ENCODE measurements at places on chromosomes 1 and 21.

- no peak for DNase-seq
Measured at GRCh38 chr1:231218078-231218477, 22.9 kb upstream of the GNPAT start.

DNA sequence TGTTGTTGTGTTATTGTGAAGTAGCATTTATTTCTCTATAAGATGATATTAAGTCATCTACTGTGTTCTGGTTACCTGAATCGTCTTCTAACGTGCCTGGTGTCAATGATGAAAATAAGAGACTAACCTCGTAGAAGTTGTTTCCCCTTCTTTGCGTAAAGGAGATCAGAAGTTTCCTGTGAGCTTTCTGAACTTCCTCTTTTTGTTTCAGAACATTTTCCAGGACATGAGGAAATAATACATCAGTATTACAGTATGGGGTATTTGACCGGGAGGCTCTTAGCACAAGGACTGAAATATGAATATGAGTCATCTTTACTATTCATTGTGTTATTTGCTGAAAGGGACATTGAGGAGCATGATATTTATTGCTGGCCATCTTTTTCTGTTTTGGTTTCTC lies 1.3 kb downstream of the ST6GALNAC3 start:
- peak; percentile 87 for DNase-seq

DNA sequence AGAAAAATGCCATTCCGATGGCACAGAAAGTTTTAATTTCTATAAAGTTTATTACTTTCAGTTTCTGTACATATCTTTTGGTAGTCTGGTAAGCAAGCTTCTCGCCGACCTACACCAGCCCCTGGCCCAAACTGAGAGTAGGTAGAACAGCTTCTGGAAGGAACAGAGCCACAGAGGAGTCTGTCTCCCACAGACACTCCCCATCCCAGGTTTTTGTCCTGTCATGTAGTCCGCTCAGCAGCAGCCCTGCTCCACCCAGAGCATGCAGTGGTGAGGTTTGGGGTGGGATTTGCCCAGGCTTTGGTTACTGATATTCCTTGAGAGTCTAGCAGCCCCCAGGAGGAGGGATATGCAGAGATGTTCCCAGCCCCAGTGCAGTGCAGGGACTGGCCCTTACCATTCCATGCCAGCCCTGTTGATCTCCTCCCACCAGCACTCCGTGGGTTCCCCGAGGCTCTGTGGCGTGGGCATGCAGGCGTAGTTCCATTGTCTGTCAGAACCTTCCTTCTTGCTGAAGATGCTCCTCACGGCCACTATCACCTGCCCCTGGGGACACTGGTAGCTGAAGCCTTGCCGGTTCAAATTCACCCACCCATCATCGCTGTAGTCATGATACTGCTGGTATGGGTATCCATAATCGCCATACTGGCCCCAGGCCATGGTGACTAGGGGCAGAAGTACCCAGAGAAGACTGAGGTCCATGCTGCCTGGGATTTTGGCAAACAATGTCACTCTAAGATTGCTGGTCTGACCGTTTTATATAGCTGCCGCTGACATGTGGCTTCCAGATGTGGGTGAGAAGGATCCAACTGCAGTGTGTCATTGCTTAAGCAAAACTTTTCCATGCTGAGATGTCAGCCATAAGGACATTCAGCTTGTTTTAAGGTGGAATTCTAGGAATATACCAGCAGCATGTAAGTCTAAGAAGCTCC lies at the start of gene DPT:
DPT (minus strand) TSS at position 734 of the 932 bp plus-strand sequence; CDS start at position 702, 32 bp downstream.
- DNase-seq: no peak

GRCh38 chr1:223212441-223212840 lies 69.4 kb upstream of the TLR5 start:
- no peak for DNase-seq

- no peak for DNase-seq
Measured at GRCh38 chr1:186375929-186376319, 286 bp downstream of the ODR4 start.

DNA sequence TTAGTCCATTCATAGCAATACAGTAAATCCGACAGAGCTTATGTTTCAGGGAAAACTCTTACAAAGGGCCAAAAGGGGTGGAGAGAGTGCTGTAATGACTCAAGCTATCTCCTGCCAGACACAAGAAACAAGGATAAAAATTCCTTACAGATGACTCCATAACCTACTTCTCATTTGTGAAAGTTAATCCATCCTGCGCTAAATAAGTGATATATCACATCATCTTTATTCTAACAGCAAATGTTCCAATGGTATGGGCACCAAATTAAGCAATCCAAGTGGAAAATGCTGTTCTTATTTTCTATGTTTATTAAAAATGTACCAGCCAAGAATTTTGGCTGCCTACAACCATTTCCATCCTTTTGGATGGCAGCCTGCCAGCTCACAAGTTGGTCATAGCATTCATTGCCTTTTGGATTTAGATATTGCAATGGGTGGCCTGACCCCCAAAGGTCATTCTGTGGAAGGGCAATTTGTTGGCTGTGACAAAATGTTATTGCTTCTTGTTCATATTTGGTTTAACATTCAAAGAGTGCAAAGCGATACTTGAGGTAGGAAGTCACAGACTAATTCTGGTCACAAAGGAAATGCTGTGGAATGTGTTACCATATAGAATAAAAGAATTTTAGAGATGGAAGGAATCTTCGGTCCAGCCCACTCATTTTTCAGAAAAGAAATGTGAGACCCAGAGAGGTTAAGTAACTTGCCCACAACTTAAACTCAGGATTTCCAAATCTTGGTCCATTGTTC lies 2.8 kb upstream of the ENAH start:
- DNase-seq: no peak

GRCh38 chr1:151346082-151346768 lies 827 bp downstream of the RFX5 start:
- no peak for DNase-seq

DNA sequence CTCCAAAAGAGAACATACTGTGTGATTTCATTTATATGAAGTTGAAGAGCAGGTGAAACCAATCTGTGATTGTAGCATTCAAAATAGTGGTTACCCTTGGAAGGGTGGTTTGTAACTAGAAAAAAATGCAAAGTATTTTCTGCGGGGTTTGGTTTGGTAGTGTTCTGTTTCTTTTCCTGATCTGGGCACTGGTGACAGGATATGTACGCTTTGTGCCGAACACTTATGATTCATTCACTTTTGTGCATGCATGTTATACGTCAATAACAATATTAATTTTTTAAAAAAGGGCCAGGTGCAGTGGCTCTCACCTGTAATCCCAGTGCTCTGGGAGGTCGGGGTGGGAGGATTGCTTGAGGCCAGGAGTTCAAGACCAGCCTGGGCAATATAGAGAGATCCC lies 63.8 kb downstream of the CD34 start:
- DNase-seq: no peak

DNA sequence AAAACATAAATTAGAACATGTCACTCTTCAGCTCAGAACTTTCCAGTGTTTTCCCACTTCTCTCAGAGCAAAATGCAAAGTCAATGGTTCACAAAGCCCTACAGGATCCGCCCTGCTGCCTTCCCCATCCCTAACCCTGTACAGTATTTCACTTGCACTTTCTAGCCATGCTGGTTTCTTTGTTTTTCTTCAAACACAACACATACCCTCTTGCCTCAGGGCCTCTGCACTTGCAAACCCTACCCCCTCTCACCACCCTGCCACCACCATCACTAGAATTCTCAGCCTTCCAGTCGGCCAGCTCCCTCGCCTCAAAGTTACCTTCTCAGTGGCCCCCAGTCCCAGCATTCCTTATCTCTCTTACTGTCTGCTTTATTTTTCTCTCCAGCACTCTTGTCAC lies 17.6 kb downstream of the TEX35 start:
- DNase-seq: no peak

DNA sequence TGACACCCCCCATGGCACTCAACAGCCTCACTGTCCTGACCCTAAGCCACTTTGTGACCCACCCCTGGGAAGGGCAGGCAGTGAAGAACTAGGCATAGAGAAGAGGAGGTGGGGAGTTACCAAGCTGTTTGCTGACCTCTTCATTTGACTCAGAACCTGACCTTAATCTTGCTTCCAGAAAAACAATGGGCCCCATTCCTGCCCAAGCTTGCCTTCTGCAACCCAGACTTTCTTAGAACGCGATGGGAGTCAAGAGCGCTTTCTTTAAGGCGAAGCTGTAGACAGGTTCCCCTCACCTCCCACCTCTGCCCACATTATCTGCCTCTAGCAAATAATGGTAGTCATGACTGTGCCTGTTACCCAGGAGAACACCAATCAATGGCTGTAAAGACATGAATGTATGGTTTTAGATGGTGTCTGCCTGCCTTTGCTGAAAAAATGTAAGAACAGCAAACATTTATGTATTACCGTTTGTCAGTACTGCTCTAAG lies 8.2 kb upstream of the CBR3 start:
- DNase-seq: no peak

DNA sequence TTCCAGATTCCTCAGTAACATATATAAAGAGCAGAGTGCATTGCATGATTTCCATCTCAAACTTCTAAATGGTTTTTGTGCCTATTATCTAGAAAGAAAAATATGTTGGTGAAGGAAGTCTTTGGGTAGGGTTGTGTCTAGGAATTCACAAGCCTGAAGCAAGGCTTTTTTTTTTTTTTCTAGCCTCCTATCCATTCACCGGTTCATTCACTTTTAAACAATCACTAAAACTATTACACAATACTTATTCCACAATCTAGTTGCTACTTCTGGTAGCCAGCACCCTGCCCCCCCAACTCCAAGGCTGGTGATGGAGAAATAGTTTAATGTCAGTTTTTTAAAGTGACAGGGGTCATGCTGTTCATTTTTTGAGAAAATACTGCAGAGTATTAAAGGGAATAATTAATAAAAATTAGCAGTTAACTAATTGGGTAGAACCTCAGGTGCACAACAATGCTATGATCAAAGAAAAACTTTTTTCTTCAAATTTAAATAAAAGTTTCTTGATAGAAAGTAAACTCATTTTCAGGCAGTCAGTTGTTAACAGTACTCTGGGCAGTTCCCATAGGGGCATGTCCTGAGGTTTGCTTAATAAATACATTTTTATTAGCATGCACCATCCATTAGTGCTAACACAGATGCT lies 10.9 kb downstream of the IRF2BP2 start:
- peak; percentile 49 for DNase-seq

DNA sequence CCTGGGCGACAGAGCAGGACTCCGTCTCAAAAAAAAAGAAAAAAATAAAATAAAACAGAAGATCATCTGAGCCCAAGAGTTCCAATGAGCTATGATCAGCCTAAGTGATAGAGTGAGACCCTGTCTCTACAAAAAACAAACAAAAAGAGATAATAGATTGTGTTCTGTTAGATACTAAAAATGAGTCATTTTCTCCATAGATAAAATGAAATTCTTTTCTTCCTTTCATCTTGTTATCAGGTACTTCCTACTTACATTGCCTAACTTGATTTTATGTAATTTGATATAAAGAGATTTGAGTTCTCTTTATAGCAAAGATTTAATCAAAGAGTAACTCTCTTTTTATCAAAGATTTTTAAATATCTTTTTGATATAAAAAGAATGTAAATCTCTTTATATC lies 19.3 kb upstream of the PTGS2 start:
- no peak for DNase-seq

DNA sequence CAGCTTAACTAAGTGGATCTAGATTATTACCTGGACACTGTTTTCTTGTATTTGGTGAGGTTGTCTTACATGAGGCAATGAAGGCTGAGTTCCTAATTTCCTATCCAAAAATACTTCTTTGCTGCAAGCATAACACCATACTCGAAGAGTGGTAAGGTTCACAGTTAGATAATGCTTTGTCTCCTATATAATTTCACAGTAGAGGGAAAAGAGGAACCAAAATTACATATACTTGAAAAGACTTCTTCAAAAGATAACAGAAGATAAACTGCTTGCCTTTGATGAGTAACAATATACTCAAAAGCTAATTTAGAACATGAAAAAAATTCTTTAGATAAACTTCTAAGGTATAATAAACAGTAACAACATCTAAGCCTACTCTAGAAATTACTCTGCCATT lies 20.4 kb downstream of the USP33 start:
- peak; percentile 36 for DNase-seq

- no peak for DNase-seq
Measured at GRCh38 chr1:12338823-12339222, 109.0 kb downstream of the VPS13D start.

GRCh38 chr1:31712068-31712467 lies 8.3 kb upstream of the COL16A1 start:
- DNase-seq: no peak

- no peak for DNase-seq
Measured at GRCh38 chr21:38852278-38852677, 46.5 kb downstream of the ETS2 start.

DNA sequence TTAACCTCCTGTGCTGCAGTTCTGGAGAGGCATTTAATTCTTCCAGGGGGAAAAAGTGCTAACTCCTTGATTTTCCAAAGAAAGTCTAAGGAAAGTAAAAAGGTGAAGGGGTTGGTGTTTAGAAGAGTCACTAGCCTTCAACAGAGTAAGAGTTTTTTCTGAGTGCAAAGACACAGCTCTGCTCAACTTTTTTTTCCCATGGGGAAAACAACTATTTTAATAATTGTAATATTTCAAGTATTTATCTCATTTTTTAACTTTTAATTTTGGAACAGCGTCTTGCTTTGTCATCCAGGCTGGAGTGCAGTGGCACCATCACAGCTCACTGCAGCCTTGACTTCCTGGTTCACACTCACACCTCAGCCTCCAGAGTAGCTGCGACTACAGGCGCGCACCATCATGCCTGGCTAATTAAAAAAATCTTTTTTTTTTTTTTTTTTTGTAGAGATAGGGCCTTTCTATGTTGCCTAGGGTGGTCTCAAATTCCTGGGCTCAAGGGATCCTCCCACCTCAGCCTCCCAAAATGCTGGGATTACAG lies 202.6 kb downstream of the APP start:
- no peak for DNase-seq

GRCh38 chr1:222420633-222421032 lies 127.3 kb downstream of the HHIPL2 start:
- no peak for DNase-seq

DNA sequence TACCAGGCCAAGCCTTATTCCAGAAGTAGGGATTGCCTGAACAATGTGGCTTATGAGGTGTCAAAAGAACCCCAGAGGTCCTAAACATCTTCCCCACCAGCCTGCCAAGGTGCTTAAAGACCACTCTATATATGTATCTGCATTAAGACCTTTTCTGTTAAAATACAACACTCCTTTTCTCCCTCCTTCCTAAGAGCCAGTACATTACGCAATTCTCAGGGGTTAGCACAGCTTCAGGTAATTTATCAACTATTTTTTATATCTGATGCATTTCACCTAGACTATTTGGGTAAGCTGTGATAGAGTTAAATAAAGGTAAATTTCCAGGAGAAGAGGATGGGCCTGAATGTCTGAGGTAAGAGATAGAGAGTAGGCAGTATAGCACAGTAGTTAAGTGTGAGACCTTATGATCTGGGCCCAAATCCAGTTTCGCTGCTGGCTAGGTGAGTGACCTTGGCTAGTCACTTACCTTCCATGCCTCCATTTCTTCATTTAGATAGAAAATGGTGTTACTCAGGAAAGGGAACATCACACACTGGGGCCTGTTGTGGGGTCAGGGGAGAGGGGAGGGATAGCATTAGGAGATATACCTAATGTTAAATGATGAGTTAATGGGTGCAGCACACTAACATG lies 5.1 kb upstream of the CCN1 start:
- DNase-seq: no peak
